Naive thymus-derived CD4-positive, alpha-beta T cell (primary cell): ENCODE measurements at places on chromosomes 13 and 19.

DNA sequence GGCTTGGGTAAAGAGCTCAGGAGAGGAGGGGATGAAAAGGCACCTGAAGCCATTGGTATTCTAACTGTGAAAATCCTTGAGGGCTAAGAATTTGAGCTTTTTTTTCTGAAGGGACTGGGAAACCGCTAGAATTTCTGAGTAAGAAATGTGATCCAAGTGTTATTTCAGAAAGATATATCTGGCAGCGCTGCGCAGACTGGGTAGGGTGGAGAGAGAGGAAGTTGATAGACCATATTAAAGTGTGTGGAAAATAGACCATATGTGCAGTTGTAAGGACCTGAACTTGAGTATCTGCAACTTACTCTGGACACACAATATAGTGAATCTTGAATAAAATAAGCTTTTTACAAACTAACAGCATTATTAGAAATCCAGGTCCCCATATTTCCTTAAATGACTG is 427.4 kb downstream of the NDFIP2 start:
- DNase-seq, result no peak

DNA sequence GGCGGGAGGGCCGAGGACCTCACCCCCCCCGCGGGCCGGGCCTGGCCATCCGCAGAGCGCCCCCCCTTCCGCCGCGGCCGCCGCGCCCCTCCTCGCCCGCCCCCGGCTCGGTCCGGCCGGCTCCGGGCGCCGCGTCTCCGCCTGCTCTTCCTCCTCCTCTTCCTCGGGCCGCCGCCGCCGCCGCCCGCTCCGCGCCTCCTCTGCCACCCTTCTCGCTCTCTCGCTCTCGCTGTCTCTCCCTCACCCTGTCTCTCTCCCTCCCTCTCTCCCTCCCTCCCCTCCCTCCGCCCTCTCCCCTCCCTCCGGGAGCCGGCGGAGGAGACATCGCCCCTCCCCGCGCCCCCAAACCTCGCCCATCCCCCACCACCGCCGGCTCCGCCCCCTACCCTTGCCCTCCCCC is at the start of gene SHANK1:
TSS of gene SHANK1 (minus strand) at position 237 of the 400 bp plus-strand sequence. CDS start 2,883 bp downstream, outside the sequence.
- DNase-seq, result no peak

- DNase-seq, result no peak
Observed at GRCh38 chr13:58991826-58992477, 1171.8 kb downstream of the DIAPH3 start.

- no peak for DNase-seq
Observed at GRCh38 chr13:94053986-94054593, 425.4 kb downstream of the DCT start.

DNA sequence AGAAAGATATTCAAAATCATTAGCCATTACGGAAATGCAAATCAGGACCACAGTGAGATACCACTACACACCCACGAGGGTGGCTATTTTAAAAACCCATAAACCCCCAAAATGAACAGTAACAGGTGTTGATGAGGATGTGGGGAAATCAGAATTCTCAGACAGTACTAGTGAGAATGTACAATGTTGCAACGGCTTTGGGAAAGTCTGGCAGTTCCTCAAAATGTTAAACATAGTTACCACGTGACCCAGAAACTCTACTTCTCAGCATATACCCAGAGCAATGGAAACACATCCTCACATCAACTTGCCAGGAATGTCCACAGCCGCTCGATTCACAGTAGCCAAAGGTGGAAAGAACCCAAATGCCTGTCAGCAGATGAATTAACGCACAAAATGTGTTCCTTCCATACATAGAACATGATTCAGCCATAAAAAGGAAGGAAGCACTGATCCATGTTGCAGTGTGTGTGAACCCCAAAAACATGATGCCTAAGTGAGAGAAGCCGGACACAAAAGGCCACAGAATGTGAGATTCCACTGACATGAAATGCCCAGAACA is 7.0 kb downstream of the PLVAP start:
- DNase-seq, result no peak

GRCh38 chr13:52109116-52109670 is 19.7 kb downstream of the NEK5 start:
- no peak for DNase-seq

GRCh38 chr13:97967948-97968347 is 14.5 kb downstream of the IPO5 start:
- no peak for DNase-seq

DNA sequence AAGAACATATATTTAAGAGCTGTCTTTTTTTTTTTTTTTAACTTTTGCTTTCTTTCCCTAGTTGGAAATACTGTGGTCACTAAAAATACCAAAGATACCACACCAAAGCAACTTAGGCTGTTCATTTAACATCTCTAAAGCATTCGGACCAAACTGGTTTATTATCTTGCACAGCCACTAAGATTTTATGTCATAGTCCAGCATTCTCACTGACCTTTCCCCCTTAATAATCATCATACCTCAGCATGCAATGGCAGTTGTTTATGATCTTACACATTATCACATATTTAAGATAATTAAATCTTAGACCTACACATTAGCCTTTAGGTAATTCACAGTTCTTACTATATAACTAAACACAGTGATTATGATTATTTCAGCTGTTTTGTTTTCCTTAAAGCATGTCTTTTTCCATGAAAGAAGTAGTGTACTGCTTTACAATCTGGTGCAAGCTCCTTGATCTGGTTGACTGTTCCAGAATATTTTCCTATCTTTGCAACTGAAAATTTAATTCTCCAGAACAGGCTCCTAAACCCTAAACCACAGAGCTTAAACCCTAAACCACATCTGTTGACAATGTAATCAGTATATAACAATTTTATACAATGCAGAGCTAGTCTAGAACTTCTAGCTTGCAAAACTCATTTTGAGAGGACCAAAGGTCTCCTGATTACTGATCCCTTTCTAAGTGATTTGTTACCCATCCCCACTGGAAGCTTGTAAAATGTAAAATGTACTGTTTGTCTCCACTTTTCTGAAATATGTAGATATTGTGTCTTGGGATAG is 74.2 kb downstream of the CDK8 start:
- DNase-seq, result no peak

DNA sequence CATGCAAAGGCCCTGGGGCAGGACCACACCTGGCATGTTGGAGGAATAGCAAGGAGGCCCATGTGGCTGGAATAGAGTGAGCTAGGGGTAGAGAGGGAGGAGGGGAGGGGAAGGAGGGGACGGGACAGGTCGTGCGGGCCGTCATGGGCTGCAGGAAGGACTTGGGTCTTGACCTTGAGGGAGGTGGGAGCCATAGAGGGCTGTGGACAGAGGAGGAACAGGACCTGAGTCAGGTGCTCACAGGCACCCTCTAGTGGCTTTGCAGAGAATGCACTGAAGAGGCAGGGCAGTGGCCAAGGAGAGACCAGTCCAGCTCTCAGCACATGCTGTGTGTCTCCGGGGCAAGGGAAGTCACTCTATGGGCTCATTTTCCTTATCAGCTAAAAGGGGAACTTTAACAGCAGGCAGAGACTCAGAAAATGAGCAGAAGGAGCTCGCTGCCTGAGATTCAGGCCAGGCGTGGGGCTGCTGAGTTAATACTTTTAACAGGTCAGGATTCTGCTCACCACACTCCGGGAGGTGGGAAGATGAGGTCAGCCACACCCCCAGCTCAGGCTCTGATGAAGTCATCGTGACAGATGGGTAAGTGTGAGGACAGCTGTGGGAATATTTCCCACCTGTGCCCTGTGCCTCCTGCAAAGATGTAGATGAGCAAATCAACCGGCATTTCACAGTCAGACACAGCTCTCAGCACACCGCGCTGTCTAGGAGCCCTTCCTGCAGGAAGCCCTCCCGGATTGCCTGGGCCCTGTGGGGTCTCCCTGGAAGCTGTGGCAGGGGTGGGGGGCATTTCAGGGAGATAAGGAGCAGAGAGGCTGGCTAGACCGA is 6.0 kb upstream of the TNFAIP8L1 start:
- DNase-seq, result no peak

DNA sequence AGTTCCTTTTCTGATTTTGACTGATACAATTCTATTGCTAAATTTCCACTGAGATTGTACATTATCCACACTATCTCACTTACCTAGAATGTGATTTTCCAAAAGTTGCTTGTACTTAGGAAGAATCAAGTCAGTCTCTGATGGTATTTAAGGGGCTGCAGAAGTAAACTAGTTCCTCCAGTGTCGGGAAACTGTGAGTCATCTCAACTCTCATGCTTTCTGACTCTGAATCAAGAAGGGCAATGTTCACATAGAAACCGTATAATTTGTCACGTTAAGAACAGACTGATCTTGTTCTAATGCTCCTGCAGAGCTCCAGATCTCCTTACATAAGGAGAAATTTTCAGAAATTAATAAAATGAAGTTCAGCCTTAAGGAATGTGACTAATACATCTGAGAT is 369.3 kb downstream of the KLF5 start:
- no peak for DNase-seq

DNA sequence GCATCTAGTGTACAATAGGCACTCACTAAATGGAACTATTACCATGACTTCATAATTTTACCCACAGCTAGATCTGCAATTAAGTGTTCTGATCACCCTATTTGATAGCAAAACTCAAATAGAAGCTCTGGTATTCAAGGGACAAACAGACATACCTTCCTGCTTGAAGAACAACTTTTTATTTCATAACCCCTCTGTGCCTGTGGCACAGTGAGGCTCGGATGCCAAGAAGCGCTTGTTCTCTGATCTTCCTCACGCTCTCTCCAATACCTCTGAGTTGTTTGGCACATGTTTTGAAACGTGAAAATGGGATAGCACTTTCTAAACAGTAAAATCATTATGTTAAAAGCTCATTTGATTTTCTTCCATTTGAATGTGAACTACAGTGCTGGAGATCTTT is 232.0 kb downstream of the KLF5 start:
- DNase-seq, result no peak

DNA sequence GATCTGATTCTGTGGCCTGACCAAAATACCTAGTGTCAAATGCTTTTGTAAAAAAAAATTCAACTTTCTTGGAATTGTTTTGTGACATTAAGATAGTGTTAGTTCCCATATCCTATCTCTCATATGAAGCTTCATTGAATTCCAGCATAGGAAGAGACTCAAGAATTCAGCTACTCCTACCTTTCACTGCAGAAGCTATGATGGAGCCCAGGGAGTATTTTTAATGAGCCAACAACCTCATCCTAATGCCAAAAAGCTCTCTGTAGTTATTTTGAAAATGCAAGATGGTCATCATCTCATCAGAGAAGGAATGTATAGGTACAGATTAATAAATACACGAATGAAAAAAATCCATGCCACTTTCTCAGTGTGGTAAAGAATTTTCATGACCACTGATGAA is 431.2 kb upstream of the SGCG start:
- DNase-seq, result no peak

GRCh38 chr13:51797664-51798488 is 6.1 kb downstream of the DHRS12 start:
- DNase-seq, result peak; percentile 67

DNA sequence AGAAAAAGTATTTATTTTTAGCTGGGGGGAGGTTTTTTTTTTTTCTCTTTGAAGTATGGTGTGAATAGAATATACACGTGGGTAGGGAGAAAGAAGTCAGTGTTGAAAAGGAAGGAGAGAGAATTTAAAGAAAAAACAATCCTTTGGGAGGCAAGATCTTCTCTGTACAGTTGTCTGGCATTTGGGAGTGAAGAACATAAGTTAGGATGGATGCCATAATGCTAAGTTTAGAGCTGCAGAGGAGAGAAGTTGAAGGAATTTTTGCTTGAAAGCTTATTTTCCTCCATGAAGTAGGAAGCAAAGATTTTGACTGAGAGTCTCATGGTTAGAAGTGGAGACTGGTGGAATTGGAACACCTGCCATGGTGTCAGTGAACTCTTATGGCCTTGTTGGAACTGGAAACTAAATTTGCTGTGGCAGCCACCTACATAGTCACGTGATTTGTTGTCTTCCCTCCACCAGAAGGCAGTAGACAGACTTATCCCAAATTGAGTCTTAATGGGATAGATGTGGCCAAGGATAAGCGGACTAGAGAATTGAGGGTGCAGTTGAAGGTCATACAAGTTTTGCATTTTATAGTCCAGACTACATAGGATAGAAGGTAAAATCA is 22.0 kb downstream of the NDFIP2 start:
- DNase-seq, result no peak

DNA sequence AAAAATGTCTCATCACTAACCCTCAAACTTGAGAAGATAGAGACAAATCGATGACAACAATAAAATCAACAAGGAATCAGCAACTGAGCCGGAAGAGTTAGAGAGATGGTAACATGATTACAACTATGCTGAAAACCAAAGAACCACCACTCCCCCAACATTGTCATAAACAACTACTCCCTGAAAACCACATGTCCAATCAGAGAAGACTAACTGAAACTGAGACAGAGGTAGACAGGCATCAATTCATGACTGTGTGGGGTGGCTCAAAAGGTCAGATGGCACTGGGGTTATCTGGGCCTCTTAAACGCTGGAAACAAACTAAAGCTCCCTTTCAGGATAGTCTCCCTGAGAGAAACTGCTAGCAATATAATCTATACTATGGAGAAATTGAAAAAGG is 488.8 kb downstream of the KCTD12 start:
- no peak for DNase-seq

- DNase-seq, result no peak
Observed at GRCh38 chr19:12247644-12248222, 47.0 kb downstream of the ZNF44 start.

DNA sequence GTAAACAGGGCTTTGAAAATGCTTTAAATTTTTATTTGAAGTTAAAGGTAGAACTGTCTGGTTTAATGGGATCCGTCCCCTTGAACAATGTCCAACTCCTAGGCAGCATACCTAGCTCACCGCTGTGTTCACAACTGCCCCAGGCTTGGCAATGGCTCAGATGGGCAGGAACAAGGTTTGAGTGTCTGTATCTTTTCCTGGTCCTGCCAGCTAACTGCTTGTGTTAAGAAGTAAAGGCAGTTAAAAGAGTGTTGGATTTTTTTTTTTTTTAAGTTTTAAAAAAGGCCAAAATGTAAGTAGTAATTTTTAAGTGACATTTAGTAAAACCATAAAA is 66.7 kb upstream of the FNDC3A start:
- DNase-seq, result no peak

GRCh38 chr13:37383046-37383445 is 215.5 kb downstream of the POSTN start:
- DNase-seq, result no peak

DNA sequence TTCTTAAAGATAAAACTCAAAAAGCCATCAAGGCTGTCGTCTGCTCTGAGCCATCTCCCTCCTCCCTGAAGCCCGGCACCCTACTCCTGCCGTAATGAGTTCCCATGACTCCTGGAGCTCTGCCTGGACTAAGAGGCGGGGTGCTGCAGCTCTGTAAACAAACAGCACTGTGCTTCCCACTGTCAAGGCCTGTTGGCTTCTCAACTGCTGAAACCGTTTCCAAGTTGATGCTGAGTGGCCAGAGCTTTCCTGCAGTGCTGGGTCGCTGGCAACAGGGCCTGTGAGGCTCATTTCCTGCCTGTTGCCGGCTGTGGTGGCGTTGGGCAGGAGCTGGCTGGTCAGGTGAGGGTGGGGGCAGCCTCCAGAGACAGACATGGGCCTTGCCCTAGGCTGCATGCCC is 26.7 kb upstream of the ISYNA1 start:
- DNase-seq, result no peak
